ENCODE measurements at places on chromosomes 6 and 20.

- DNase-seq: no peak
Measured at GRCh38 chr20:22701679-22702308, 117.4 kb upstream of the FOXA2 start.

- DNase-seq: peak; percentile 71
Measured at GRCh38 chr20:62616728-62617621, 25.3 kb upstream of the SLCO4A1 start.

- DNase-seq: no peak
Measured at GRCh38 chr6:81682235-81682795, 70.2 kb downstream of the TENT5A start.

DNA sequence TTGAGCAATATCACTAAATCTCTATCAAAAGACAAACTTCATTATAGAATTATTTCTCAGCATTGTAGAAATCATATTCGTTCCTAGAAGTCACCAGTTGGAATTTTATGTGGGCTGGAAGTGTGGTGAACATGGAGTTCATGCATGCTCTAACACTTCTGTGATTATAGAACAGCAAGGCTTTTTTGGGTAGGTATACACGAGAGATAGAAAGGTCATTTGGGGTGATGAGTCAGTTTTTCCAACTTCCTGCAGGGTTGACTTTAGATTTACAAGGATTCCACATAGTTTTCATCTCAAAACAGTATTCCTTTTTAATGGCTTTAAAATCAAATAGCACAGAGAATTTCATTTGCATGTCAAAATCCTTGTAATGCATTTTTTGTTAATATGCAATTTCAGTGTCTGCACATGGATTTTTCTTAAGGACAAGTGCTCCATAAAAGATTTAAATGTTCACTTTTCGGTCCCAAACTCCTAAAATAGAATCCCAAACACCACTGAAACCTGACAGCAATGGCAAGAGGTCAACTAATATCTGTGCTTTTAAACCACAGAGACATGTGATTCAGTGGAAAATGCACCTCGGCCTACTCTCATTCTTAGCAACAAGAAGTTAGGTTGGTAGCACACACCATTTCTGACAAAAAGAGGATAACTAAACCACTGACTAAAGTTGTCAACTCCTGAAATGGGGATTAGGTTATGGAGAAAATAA is 211.0 kb downstream of the MOXD1 start:
- DNase-seq: peak; percentile 38

- no peak for DNase-seq
Measured at GRCh38 chr20:4113615-4114603, 98.6 kb upstream of the RNF24 start.

DNA sequence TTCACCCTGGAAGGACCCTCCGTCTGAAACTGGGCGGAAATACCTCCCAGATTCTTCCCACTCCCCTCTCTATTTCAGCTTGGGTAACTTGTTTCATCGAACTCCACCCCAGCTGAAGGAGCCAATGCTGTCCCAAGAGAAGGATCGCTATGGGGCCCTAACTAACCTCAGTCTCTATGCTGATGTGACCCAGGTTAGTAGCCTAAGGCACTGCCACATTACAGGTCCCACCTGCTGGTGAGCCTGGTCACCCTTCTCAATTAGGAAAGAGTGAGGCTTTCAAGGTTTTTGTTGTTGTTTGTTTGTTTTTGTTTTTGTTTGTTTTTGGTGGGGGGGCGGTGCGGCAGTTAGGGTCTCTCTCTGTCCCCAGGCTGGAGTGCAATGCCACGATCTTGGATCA is 168.4 kb downstream of the OR2B2 start:
- DNase-seq: no peak

- no peak for DNase-seq
Measured at GRCh38 chr20:18284805-18285533, 3.4 kb upstream of the ZNF133 start.
